ENCODE measurements at places on chromosomes 7 and 10.

DNA sequence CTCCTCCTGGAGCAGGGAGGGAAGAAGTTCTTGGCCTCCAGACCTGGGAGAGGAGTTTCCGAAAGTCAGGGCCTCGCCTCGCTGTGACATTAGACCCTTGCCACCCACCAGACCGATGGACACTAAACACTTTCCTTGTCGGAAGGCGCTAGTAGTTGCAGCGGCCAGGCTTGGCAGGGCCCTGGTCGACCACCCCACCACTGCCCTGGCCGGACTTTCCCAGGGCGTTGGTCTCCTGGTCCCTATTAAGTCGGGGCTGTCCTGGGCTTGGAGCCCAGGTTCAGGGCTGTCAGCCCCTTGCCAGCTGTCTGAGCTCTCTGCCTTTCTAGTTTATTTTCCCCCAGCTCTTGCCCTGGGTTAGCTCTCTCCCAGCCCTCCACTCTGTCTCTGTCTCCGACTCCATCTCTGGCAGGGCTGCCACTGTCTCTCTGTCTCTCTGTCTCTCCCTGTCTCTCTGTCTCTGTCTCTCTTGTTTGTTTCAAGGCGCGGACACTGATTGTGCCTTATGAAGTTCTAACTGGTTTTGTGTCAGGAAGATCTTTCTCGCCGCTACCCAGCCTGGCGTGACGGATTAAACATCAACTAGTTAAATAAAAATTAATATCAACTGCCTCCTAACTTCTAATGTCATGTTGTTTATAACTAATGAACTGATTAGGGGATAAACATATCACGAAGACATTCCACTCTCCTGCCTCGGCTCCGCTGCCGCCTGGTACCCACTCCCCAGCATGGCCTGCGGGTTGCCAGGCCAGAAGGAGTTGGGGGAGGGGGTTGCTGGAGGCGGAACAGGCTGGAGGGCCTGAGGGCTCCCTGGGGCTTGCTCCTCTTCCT is 13.8 kb upstream of the PAX2 start:
- no peak for DNase-seq

DNA sequence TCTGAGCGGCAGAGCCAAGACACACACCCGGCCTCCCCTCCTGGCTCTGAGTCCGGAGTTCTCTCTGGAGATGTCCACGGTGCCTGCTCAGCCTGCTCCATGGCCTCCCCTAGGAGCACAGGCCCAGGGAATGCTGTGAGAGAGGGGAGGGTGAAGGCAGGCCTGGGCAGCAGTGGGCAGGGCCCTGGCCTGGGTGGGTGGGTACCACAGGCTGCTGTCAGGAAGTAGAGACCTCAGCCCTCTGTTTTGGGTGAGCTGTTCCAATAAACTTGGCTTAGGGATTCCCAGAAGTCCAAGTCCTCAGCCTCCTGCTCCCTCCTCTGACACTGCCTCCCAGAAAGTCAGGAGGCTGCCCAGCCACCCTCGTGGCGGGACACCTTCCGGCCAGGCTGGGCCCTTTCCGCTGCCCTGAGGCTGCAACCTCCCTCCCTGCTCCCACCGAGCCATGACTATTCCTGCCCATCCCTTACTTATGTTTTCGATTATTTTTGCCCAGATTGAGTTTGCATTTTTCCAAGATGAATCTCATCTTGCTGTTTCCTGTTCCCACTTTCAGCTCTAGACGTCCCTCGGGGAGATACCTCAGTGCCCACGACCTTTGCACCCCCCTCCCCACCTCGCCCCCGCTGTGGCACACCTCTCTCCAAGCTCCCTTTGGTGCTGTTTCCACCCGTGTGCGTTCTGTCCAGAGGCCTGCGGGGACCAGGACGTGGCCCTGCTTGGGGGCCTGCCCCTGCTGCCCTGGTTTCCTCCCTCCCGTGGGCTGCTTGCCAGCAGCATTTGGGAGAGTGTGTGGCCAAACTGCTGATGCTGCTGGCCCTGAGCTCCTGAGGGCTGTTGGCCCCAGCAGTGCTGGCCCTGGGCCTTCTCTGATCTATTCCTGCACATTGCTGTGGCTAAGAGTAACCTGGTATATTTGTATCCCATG is 5.8 kb upstream of the POLM start:
- peak; percentile 94 for DNase-seq

DNA sequence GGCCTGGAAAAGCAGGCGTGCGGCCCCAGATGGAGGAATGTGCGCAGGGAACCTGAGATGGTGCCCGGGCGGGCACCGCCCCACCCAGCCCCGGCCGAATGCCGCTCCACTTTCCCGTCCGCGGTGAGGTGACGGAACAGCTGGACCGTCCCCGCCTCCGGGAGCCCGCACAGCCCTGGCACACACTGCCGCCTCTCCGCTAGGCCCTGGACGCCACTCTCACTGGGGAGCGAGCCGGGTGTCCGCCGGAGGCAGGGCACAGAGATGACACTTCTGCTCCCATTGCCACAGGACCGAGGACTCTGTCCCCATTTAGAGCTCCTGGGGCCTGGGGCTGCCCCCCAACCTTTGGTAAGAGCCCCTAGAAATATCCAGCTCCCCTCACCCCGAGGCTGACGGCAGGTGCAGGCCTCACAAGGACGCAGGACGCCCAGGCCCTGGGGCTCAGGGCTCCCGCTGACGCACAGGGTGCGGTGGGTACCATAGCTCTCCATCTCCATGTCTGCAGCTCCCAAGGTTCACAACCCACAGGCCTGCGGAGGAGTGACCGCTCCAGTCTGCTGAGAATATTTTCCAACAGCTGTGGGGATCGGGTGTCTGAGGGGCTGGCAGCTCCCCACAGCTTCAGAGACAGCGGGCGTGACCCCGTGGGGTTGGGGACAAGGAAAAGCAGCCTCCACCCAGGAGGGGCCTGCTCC is 52.2 kb upstream of the PDGFA start:
- DNase-seq = no peak

GRCh38 chr10:124605001-124605370 is 139.2 kb downstream of the FAM53B start:
- DNase-seq = no peak

DNA sequence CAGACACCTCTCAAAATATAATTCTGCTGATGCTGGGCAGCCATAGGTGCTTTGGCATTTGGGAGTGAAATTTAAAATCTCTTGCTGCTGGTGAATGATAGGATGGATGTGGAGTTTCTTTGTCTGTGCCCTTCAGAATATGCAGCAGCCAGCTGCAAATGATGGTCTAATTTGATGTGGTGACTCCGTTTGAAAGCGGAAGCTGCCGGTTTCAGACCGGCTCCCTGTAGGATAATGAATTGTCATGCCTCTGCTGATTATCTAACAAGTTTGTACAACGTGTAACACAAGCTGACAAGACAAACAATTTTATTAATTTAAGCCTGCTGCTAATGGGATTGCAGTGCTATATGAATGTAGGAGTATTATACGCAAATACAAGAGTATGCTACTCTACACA is 103.5 kb downstream of the SND1 start:
- DNase-seq = no peak

GRCh38 chr7:4200546-4201094 is 481.5 kb upstream of the FOXK1 start:
- DNase-seq = no peak

DNA sequence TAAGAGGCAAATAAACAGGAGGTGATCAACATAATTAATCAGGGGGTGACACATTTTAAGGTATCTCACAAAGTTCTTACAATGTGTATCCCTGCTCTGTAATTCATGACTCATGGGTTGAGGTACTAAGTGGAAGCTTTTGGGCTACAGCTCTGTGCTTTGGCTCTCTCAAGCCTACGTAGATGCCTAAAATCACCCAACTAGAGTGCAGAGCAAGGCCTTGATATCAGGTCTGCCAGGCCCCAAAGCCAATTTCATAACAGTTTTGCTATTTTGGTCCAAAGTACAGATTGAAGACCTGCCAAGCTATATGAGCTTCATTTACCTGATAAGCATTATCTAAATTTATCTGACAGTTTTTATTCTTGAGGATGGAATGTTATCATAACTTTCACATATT is 175.3 kb upstream of the BET1 start:
- no peak for DNase-seq

DNA sequence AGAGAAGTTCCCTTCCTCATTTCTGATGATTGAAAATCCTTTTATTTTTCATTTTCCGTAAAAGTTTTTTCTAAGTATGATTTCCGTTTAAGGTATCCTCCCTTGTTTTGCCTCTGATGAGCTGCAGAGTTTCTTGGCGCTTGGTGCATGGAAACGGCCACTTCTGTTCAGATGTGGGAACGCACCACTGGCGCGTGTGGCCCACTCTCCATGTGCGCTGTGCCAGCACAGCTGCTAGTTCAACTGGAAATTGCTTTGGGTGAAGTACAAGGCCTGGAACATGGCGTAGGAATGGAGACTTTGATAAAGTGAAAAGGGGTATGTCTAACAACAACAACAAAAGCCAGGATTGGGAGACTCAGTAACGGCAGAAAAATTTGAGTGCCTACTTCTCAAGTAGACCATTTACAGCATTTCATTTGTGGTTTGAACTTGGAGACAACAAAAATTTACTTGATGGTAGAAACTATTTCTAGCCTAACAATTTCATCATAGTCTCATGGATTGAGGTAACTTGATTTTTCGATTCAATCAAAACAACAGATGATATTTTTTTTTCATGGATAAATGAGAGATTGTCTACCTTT is 364.2 kb downstream of the SUGCT start:
- DNase-seq = no peak

DNA sequence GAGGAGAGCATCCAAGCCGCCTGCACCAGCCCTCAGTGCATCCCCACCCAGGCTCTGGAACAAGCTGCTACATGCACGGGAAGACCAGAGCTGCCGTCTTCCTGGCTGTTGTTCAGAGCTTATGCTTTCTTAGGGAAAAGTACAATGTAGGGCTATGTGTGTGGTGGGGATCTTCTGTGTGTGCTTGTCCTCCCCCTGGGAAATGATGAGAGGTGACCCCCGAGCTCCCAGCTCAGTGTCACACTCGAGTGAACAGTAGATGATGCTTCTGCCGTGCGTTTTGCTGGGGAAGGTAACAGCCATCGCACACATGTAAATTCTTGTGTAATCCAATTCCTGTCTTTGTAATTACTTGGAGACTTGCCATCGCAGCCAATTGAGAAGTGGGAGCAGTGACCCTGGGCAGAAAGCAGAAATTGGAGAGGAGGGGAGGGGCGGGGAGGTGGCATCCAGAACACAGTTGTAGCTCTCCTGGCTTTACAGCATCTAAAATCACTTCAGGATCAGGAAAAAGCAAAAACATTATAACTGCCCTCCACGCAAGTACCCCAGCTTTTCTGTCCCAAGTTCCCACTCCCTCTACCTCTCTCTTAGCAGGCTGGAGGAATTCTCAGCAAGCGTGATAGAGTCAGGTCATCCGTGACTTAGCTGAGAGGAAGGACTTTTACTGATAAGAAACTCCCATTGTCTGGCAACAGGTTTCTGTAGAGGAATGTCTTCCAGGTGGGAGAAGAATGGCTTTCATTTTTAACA is 149.6 kb downstream of the TCF7L2 start:
- no peak for DNase-seq

DNA sequence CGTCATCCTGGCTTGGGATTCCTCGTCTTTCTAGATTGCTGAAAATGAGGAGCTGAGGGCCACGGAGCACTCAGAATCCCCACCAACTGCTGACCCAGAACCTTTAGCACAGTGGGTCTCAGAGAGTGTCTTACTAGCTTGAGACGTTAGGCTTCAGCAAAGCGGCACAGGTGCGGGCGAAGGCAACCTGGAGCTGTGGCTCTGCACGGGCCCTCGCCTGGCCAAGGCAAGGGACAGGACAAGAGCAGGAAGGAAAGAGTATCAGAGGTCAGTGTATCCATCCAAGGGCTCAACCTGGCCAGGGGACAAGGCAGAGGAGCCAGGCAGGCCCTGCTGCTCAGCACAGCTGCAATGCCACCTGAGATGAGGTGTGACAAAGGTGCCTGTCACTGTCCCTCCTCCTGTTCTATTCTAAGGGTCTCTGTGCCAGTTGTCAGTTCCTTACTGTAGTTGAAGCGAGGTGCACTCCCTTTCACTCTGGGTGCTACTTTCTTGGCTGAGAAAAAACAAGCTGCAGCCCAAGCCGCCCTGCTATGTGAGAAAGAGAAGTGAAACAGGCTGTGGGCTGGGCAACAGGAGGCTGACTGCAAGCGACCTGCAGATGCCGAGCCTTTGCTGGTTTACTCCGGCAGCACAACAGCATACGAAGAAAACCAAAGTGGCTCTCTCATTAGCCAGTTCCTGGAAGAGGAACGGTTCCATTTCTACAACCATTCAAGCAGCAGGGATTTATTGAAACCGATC is 33.3 kb upstream of the KDM7A start:
- DNase-seq = no peak

GRCh38 chr7:66731986-66732385 is 8.5 kb upstream of the RABGEF1 start:
- DNase-seq = no peak

- no peak for DNase-seq
Measured at GRCh38 chr10:97585439-97585811, 1.2 kb downstream of the HOGA1 start.

GRCh38 chr7:83306502-83306901 is 143.8 kb upstream of the PCLO start:
- DNase-seq = no peak

DNA sequence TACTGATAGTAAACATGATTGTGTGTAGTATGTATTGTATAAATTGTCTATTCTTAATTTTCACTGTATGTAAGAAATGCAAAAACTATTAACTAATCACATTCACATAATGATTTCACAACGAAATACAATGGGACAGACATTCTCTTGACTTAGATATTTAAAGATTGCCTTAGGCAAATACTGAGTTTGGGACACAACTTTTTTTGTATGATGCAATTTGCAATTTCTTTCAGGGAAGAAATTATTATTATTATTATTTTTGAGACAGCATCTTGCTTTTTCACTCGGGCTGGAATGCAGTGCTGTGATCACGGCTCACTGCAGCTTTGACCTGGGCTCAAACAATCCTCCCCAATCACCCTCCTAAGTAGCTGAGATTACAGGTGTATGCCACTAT is 173.2 kb upstream of the TRIM24 start:
- DNase-seq = no peak

- DNase-seq = peak; percentile 51
Measured at GRCh38 chr10:32318476-32318896, 28.5 kb downstream of the EPC1 start.

DNA sequence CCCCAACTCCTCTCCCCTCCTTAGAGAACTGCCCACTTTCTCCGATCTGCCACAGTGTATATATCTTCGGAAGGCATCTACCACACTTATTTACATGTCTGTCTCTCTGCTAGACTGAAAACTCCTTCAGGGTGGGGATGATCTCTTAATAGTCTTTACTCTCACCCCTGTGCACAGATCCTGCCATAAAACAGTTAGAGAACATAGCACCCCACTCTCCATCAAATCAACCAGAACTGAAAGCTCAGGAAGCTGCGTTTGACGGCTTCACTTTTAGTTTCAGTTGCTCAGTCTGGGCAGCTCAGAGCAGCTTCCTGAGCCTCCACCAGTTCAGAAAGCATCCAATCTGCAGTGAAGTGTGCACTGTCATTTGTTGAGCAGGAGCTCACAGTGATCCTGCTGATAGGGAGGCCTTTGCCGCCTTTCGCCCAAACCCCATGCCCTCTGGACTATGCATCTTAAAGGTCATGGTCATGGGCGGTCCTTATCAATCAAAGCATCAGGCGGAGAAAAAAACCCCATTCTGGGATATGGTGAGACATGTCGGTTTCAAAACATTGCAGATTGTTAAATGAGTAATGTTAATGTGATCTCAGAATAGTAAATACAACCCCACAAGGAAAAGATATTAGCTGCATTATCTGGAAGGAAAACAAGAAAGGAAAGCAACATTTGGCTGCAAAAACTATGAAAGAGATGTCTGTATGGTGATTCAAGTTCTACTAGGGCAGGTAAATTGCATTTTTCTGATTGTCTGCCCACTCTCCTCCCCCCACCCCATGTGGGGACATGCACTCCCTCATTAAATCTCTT is 167.1 kb upstream of the ADO start:
- DNase-seq = no peak

- no peak for DNase-seq
Measured at GRCh38 chr7:151086802-151087244, 548 bp downstream of the AGAP3 start.
